ENCODE measurements at places on chromosomes 12 and 14.

DNA sequence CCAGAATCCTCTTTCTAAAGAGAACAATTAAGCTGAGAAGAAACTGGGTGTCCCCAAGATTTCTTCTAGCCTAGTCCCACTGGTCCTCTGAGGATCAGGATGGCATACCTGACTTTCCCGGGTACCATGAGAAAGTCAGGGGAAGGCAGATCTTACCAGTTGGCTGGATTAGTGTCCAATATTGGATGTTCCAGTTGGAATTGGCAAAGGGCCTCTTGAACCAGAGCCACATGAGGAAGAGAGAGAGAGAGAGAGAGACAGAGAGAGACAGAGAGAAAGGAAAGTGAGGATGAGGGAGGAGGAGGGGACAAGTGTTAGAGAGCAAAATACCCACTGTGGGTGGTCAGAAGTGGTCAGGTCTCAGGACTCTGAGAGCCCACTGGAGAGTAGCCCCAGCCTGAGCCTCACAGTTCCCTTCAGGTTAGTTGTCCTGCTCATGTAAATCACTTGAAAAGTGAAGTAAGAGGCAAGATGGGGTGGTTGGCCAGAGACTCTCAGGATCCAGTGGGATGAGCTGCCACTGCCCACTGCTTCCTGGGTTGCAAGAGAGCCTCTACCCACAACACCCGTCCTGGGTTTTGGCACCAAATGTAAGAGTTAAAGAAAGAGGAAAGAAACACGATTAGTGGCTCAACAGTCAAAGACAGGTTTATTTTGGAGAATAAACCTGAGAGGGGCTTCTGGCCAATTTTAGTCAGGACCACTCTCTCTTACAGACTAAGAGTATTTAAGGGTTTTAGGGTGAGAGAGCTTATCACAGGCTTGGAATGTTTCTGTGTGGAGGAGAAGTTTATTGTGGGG lies 28.4 kb upstream of the A2M start:
- DNase-seq: no peak

- DNase-seq: no peak
Observed at GRCh38 chr12:81815611-81816010, 56.5 kb upstream of the PPFIA2 start.

DNA sequence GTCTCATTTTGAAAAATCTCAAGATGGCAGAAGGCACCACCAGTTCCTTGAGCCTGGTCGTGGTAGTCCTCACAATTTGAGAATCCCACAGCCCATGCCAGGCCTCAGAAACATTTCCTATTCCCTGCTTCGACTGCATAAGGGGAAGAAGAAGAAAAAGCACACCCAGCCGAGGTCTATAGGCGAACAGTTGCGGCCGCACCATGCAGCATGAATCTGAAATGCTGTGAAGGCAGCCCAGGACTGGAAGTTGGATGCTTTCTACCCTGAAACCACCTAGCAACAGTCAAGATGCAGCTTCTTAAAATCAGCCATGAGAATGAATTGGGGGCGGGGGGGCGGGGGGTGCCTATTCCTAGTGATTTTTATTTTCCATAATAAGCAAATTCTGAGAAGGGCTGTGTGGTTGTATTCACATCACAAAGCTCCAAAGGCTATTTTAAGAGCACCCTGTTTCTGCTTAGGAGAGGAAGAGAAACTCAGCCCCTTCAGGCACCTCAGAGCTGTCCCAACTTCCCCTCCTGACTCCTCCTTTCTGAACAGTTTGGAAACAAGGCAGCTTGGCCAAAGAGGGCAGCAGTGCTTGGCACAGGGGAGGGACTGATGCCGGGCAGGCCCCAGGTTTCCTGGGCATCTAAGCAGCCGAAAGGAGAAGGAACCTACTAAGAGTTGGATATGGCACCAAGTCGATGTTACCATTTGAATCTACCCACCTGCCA lies 172.5 kb upstream of the FOXN3 start:
- DNase-seq: no peak

- DNase-seq: no peak
Observed at GRCh38 chr12:43143278-43143677, 408.7 kb downstream of the ADAMTS20 start.

DNA sequence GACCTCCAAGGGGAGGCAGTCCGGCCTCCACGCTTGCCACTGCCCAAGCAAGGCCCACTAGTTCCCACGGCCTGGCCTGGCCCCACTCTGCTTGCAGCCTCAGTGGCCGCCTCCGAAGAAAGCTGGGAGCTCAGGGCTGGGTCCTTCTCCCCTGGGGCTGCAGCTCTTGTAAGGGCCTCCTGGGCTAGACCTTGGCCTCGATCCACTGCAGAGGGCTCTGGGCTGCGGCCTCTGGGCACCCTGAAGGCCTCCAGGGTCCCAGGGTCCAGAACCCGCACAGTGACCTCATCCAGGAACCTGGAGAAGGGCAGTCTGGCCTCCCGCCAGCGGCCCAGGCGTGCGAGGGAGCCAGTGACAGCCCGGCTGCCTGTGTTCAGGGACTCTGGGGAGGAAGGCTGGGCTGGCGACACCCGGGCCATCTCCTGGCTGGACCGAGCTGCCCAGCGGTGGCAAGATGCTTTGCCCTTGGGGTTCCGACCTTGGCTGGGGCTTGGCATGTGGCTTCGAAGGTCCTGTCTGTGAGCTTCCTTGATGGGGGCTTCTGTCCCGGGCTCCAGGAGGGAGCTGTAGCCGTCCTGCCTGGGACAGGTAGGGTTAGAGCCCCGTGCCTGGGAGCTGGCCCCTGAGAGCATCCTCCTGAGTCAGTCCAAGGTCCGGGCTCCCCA lies 9.8 kb downstream of the BEGAIN start:
- no peak for DNase-seq

- no peak for DNase-seq
Observed at GRCh38 chr12:10901427-10901826, 7.9 kb downstream of the TAS2R13 start.

- DNase-seq: no peak
Observed at GRCh38 chr14:77407158-77407557, 16.2 kb downstream of the NOXRED1 start.

- no peak for DNase-seq
Observed at GRCh38 chr12:88433997-88434703, 146.1 kb downstream of the KITLG start.

DNA sequence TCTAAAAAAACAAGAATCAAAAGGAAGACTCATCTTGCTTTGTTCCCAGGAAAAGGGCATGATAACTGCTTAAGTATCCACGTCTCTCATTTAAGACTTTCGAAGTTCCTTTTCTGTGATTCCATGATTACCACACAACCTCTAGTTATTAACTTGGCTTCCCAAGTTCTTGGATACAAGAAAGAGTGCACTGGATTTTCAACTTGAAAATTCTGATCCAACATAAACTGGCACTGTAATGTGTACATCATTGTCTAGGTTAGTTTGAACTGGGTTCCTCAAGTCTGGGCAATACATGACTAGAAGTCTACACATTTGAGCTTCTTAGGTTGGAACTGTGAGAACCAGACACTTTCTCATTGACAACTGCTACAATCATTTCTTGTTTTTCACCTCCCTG lies 1.6 kb downstream of the KLHL28 start:
- no peak for DNase-seq

- DNase-seq: no peak
Observed at GRCh38 chr12:13205809-13206559, 9.5 kb downstream of the EMP1 start.
